ENCODE measurements at places on chromosomes 4 and X.

DNA sequence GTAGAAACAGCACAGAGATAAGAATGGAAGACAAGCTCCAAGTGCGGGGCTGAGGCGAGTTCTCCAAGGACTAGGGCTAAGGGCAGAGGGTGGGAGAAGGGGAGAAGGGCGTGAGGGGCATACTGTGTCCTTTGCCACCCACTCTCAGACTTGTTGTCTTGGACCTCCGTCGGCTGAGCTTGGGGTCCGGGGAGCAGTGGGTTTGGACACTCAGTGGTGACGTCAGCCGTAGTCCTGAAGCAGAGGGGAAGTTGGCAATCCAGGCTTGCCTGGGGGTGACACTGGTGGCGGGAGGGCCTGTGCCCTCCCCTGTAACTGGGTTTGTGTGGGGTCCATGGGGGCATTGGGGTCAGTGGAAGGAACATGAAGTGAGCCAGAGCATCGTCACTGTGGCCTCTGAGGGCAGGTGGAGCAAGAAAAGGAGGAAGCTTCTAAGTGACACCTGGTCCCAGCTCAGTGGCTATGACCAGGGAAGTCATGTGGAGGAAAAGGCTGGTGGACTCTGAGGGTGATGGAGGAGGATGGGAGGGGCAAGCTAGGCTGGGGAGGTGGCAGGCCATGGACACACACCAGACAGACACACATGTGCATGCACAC lies 17.6 kb downstream of the CD99 start:
- no peak for DNase-seq

- DNase-seq: no peak
Measured at GRCh38 chrX:64169988-64170387, 35.5 kb downstream of the AMER1 start.

- no peak for DNase-seq
Measured at GRCh38 chr4:158934996-158935669, 166.3 kb downstream of the FNIP2 start.

- DNase-seq: no peak
Measured at GRCh38 chrX:154010330-154011087, 9.2 kb downstream of the IRAK1 start.

Measured in muscle of back (tissue), 13 donors.